T follicular helper cell (primary cell): ENCODE measurements at places on chromosomes 1 and 21.

- DNase-seq: no peak
These were observed 1.7 kb downstream of the AKT3 start for GRCh38 chr1:243848165-243848857.

DNA sequence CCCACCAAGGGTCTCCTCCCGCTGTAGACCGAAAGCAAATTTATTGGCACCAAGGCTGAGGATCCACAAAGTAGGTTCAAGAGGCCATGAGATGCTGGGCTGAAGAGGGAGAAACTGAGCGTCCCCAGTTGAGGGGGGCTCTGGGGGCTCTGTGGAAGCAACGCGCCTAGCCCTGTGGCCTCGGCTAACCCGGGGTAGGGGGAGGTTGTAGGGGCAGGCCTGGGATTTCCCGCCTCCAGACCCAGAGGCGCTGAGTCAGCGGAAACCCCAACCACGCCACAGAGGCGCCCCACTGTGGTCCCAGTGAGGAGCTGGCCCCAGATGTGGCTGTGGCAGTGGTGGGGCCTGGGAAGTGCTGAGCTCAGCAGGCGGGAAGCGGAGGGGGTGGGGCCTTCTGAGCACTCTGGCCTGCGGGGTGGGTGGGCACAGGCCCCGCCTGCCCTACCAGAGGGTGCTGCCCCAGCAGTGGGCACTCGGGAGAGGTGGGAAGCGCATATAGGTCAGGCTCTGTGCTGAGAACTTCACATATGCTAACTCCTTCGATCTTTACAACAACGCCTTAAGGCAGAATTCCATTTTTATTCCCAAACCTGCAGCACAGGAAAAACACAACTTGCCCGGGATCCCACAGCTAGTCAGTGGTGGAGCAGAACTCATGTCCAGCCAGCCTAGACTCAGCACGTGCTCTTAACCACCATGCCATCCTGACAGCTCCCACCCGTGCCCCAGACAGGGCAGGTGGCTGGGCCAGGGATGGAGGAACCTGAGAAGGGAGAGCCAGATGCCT, 1.5 kb upstream of the COL16A1 start:
- DNase-seq: peak; percentile 11

DNA sequence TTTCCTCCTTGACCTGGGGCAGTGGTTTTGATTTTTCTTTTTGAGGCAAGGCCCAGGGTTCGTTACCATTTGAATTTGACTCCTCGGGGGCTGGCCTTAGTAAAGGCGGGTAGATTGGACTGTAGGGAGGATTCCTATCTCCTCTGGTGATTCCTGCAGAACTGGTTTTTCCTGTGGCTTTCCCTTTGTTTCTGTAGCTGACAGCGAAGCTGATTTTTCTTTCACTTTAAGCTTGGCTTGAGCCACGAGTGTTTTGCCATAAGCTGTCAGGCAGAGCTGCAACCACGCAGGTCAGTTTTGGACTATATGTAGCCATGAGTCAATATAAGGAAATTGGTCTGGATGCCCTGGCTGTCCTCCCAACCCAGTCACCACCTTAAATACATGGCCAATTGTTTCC, 28.7 kb upstream of the KCNJ15 start:
- no peak for DNase-seq

DNA sequence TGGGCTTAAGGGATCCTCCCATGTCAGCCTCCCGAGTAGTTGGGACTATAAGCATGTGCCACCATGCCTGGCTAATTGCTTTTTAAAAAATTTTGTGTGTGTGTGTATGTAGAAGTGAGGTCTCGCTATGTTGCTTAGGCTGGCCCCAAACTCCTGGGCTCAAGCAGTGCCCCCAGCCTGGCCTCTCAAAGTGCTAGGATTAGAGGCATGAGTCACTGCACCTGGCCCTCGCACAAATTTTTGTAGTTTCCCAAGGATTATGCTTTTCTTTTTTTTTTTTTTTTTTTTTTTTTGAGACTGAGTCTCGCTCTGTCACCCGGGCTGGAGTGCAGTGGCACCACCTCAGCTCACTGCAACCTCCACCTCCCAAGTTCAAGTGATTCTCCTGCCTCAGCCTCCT, 144.4 kb upstream of the HNRNPU start:
- no peak for DNase-seq

GRCh38 chr1:26161415-26162219, 2.7 kb downstream of the FAM110D start:
- DNase-seq: no peak

GRCh38 chr1:240190881-240191401, 99.3 kb downstream of the FMN2 start:
- no peak for DNase-seq

DNA sequence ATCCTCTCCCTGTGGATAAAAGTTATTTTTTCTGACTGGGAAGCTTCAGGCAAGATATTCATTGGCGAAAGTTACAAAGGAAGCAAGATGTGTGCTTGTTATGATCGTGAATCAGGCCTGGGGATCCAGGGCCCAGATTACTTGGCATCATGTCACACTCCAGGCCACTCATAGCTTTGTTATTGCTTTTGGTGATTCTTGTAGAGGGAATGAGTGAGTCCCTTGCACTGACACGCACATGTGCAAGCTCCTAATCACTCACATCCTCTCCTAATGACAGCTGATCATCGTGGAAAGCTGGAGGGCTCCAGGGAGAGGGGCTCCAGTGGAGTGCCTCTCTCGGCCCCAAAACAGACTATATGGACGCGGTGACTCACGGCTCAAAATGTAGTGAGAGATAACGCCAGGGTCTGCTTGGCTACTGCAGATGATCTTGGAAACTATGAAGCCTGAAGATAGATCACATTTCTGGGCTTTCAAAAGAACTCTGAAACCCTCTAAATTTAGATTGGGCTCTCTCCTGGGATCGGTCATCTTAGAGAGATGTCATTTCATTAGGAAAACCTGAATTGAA, 481.1 kb upstream of the USP24 start:
- DNase-seq: no peak

DNA sequence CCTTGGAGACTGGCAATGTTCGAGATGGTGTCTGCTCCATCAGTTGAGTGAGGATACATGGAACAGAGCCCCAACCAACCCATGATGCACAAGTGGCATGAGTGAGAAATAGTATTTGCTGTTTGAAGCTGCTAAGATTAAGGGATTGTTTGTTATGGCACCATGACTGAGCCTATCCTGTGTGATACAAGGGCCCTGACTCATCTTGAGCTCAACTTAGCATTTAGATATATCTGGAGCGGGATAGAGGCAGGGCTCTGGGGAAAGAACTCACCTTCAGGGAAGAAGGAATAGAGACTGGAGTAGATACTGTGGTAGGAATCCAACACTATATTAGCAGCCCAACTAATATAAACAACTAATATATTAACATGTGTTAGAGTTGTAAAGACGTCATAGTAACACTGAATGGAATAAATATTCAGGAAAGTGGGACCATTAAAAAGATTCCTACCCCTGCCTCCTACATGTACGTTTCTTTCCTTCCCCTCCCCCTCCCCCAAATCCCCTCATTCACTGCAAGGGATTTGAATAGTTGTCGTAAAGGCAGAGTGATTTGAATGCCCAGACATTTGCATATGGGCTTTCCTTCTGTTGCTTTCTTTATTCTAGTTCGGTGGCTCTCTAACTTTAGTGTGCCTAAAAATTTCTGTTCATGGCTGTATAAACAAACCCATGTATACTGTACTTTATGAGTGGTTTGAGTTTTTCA, 106.6 kb upstream of the POU3F1 start:
- no peak for DNase-seq

GRCh38 chr1:26155370-26156284, 3.3 kb upstream of the FAM110D start:
- no peak for DNase-seq

DNA sequence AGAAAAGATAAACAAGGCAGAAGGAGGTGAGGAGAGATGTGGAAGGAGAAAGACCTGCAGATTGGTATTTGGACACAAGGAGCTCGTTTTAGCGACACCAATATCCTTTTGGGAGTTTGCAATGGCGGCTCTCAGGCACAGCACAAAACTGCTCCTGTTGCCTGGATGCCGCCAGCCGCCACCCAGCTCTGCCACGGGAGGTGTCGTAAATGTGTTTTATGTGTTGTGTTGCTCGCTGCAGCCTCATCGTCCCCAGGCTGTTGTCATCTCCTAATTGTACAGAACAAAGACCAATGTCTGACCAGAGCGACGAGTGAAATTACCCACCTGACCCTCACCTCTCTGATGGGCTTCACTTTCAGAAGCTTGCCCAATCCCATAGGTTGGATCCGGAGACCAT, 96.6 kb upstream of the ZNF281 start:
- DNase-seq: no peak

DNA sequence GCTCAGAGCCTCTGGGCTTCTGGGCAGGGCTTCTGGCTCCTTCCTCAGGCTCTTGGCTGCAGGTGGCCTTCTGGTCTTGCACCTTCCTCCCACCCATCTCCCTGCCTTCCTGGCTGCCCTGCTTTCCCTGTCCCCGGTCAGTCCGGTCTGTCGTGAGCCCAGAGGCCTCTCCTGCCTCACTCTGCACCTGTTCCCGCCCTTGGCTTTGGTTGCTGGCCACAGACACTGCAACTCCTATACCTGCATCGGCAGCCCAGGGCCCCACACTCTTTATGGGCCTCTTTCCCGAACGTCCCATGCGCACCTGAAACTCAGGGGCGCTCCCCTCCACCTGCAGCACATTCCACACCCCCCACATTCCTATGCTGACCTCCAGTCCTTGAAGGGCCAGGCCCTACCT, 7.9 kb downstream of the FBXO2 start:
- no peak for DNase-seq

- no peak for DNase-seq
These were observed 10.0 kb downstream of the TTF2 start for GRCh38 chr1:117070124-117070523.

DNA sequence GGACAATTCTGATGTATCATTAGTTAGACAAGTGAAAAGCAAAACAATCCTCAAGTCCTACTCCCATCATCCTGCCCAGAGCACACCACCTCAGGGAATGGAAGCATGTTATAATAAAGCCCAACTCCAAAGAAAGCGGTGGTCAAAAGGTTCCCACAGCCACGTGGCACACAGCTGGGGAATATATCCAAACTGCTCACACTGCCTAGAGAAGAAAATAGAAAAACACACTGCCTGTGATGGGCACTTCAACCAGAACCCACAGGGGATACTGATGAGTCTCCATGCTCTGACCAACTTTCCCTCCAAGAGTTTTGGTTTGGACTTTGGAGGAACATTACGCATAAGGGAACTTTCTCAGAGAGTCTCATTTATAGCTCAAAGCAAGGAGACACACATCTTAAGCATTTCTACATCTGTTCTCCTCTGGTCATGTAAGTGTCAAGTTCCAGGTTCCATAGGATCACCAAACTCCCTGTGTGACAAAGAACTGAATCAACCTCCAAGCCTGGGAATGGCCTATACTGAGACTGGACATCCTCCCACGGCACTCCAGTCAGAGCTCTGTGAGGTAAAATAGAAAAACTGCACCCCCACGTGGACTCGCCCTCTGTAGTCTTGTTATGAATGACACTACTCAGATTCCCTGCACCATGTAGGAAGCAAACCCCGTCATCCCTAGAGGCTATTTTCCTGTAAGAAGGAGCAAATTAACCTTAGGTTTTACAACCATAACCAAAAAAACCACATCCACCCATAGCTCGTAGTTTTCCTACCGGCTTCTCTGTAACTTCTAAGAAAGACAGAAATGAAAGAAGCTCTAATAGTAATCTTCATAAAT, 12.2 kb downstream of the DSTYK start:
- no peak for DNase-seq

DNA sequence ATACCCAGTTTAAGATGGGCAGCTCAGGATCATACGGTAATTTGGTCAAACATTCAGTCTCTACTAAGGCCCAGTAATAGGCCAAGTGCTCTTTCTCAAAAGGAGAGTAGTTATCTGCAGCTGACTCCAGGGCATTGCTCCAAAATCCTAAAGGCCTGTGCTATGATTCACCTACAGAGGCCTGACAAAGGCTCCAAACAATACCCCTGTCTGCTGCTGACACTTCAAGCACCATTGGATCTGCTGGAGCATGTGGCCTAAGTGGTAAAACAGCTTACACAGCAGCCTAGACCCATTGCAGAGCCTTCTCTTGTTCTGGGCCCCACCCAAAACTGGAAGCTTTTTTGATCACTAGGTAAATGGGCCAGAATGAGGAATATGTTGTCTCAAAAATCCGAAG, 22.8 kb downstream of the SLAMF7 start:
- DNase-seq: no peak

DNA sequence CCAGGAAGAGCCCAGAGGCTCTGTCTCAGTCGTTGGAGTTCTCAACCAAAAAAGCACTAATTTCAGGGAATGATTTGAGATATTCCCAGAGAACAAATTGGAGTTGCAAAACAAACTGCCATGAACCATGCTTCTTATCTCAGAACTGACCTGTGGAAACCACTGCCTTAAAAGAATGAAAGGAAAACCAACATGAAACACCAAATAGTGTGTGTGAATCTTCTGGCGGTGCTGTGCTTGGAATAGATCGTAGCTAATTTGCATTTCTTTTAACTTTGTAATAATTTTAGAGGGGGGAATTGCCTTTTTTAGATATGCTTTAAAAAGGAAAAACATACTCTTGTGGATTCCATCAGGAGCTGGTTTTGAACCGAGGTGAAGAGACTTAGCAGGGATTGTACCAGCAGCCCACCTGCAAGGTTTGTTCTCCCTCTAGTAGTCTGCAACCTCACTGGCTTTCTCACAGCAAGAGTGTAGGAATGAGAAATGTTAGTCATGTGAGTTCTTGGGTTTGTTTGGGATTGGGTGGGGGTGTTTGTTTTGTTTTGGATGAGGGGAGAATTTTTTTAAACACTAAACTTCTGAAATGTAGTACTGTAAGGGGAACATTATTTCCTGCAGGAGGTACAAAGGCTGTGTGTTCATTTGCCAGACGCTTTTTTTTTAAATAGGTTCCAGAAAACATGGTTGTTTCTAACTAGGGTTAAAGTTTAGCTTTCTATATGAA, 45.7 kb upstream of the ANGPTL1 start:
- no peak for DNase-seq

DNA sequence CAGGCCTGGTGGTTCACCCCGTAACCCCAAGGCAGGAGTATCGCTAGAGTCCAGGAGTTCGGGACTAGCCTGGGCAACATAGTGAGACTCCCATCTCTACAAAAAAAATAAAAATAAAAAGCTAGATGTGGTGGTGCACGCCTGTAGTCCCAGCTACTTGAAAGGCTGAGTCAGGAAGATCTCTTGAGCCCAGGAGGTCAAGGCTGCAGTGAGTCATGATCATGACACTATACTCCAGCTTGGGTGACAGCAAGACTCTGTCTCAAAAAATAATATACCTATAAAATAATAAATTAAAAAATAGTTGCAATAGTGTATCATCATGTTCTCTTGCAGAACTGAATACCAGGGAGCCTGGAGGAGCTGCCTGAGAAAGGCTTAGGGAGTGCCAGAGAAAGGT, 19.9 kb upstream of the TMEM39B start:
- no peak for DNase-seq

GRCh38 chr1:182972829-182973228, 19.9 kb upstream of the SHCBP1L start:
- DNase-seq: no peak
